Esophagus muscularis mucosa (tissue), 4 donors: ENCODE measurements at places on chromosomes 3 and 15. TPM values are rescaled to one million over a fixed set of nuclear protein-coding genes. Genes with fewer than 3 reads are reported as not detected.

GRCh38 chr3:83438188-83438587 lies 1520.6 kb upstream of the CADM2 start:
- no peak for DNase-seq

DNA sequence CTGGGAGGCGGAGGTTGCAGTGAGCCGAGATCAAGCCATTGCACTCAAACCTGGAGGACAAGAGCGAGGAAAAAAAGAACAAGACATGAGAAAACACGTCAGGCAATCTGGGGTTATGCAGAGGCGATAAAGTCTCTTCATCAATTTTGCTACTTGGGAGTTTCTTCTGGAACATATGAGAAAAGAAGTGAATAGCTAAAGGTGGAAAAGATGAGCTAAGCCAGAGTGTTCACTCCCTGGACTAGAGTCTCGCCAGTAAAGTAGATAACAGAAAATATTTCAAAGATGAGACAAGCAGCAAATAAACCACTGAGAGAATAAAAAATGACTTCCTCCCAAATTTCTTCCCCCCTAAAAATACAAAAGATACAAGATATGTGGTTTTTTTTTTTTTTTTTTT lies 188.4 kb upstream of the HES1 start:
- no peak for DNase-seq

- no peak for DNase-seq
Observed at GRCh38 chr3:21920421-21920861, 169.4 kb upstream of the ZNF385D start.

DNA sequence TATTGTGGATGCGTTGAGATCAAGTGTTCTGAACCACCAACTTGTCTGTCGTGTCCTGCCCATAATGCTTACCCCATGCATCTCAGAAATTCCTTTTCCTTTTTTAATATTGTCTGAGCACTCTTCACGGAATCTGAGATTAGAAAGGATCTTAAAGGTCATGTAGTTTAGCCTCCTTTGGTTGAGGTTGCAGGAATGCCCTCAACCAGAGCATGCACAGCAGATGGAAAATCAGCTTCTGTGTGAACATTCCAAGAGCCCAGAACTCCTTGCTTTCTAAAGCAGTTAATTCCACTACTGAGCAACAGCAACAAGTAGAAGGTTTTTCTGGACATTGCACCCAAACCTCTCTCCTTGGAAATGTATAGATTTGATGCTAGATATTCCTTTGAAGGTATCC lies 153.7 kb downstream of the TPRG1 start:
- no peak for DNase-seq

GRCh38 chr3:5191555-5192304 lies 4.2 kb downstream of the EDEM1 start:
- no peak for DNase-seq

SLC27A2 gene
- 1.8 TPM for total RNA-seq
